ENCODE measurements at places on chromosomes 2 and 18. TPM values are rescaled to one million over a fixed set of nuclear protein-coding genes. Genes with fewer than 3 reads are reported as not detected.

The ESPNL gene
- total RNA-seq = not detected

The GAL3ST2 gene
- not detected for total RNA-seq

The CNTNAP5 gene
- 0.09 TPM for total RNA-seq

The AQP12A gene
- not detected for total RNA-seq

The GAD1 gene
- 0.18 TPM for total RNA-seq

The GRB14 gene
- total RNA-seq = 2.1 TPM

The CYBRD1 gene
- 20.0 TPM for total RNA-seq

The AFF3 gene
- not detected for total RNA-seq

All from endothelial cell of coronary artery (primary cell).